ENCODE measurements at places on chromosomes 12 and 14.

DNA sequence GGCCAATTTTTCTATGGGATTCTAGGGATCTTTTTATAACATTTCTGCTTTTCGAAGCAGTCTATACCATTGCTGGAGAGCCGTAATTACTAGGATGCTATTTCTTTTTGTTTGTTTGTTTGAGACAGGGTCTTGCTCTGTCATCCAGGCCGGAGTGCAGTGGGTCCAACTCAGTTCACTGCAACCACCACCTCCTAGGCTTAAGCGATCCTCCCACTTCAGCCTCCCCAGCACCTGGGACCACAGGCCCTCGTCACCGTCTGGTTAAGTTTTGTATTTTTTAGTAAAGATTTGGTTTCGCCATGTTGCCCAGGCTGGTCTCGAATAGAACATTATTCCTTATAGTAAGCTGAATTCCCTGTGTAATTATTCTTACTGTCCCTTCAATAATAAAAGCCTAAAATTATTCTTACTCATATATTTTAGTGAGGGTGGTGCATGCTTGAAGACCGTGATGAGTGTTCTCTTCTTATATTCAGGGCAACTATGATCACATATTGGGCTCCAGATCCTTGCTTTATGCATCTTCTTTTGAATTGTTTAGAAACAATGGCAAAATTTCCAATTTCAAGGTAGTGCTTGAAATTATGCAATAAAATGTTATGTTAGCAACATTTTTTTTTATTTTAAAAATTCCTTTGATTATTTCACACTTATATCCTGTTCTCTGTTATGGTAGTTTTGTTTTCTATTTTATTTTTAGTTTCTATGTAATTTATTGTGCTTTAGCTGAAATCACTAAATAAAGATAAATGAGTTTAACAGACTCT, 66.2 kb downstream of the CRADD start:
- no peak for DNase-seq

GRCh38 chr14:71414631-71415403, 507.6 kb downstream of the PCNX1 start:
- DNase-seq, result no peak

DNA sequence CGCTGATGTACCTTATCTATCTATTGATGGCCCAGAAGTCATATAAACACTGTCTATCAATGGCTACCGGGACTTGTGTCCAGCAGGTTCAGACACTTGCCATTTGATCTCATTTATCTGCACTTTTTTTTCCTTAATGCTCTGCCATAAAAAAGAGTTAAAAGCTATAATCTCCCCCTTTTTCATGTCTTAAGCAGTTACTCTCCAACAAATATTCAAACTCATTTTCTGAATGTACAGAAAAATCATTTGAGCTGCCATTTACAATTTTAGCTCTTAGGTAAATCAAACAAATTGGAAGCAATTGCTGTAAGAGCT, 101.4 kb downstream of the SLC8A3 start:
- DNase-seq, result no peak

DNA sequence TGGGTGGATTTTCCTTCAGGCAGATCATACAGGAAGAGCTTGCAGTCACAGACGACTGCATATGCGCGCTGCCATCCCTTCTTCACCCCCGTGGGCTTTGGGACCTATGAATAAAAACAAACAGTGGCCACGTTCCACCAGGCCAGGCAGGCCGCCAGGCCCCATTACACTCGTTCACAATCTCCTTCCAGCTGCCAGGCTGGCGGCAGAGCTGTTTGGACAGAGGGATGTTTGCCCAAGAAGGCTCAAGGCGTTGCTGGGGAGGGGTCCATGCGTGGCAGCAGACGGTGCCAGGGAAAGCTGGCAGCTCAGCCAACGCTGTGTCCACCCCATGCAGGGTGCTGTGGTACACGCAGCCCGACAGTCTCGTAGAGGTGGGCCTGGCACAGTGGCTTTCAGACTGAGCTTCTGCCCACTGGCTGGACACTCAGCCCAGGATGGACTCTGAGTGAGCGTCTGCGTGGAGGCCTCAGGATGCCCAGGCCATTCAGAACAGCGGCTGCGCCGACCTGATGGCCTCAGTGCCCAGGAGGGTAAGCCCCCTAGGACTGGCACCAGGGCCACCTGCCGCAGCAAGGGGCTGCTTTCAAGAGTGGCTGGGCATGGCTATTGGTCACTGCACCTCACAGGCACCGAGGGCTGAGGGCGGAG, 27.5 kb downstream of the AMN start:
- peak; percentile 75 for DNase-seq

GRCh38 chr12:113232840-113233585, 11.7 kb downstream of the TPCN1 start:
- no peak for DNase-seq

- DNase-seq, result no peak
These were observed 901.7 kb downstream of the LRFN5 start for GRCh38 chr14:42508209-42508946.

GRCh38 chr14:23877538-23878180, 75.9 kb upstream of the DHRS4 start:
- DNase-seq, result no peak

- DNase-seq, result no peak
These were observed 1.3 kb upstream of the P3H3 start for GRCh38 chr12:6826734-6827436.

DNA sequence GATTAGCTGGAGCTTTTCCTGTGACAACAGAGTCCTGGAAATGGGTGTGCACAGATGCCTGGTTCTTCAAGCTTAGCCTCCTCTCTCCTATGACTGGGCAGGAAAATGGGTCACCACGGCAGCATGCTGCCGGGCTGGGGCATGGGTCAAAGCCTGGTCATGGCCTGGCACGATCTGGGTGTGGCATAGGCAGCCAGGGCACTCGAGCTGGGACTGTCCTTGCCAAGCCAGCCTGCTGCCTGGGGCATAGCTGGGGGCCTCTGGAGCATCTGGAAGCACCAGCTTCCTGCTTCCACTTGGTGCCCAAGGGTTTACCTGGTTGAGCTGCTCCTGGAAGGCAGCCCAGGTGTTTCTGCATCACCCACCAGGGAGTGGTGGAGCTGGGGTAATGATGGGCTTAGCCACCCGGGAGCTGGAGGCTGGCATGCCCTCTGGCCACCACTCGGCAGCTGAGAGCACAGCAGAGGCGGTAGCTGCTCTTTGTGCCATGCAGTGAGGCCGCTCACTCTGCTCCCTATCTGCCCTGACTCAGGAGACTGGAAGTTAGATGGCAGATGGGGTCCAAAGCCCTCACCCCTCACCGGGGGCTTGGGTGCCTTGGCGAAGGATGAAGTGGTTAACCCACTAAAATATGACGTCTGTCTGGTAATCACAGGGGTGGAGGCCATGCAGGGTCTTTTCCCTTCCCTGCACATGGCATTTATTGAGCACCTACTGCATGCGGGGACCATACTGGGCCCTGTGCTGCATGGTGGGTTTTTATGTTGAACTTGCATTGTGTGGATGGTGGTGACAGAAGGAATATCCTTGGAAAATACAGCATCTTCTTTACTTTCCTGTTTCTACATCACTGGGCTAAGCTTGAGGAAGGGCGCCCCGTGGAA, 1.7 kb downstream of the OTUB2 start:
- no peak for DNase-seq

DNA sequence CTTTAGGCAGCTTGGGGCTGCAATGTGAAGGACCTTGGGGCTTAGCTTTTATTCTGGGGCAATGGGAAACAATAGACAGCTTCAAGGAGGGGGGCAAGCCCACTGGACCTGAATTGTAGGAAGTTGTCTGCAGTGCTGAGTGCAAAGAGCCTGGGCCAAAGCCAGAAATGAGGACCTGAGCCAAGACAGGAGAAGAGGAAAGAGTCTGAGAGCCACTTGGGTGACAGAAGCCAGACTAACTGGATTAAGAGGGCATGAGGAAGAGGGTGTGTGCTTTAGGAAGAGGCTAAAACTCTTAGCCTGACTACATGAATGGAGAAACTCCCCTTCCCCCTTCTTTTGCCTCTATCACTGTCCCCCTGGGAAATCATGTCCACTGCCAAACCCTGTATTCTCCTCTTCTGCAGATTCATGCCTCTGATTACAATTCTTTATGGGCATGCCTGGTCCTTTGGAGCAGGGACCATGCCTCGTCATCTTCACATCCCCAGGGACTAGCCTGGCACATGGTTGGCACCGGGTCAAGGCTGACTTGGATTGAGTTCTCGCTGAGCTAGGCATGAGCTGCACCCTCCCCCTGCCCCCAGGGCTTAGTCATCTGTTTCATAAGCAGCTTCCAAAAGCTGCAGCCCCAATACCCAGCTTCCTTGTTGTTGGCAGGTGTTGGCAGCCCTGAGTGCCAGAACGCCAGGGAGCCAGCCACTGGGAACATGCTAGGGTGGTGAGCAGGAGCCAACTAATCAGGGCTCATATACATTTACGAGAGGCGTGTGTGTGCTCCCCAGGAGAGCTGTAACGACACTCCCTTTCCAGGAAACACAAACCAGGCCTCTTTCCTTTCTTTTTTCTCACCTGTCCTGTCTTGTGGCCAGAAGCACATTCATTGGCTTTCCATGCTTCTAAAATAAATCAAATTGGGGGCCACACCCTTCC, 27.7 kb upstream of the JDP2 start:
- peak; percentile 71 for DNase-seq
